ENCODE measurements at places on chromosomes 6 and 20.
A peak's percentile ranks its signal among the peaks of the same experiment; 100 is the strongest.

DNA sequence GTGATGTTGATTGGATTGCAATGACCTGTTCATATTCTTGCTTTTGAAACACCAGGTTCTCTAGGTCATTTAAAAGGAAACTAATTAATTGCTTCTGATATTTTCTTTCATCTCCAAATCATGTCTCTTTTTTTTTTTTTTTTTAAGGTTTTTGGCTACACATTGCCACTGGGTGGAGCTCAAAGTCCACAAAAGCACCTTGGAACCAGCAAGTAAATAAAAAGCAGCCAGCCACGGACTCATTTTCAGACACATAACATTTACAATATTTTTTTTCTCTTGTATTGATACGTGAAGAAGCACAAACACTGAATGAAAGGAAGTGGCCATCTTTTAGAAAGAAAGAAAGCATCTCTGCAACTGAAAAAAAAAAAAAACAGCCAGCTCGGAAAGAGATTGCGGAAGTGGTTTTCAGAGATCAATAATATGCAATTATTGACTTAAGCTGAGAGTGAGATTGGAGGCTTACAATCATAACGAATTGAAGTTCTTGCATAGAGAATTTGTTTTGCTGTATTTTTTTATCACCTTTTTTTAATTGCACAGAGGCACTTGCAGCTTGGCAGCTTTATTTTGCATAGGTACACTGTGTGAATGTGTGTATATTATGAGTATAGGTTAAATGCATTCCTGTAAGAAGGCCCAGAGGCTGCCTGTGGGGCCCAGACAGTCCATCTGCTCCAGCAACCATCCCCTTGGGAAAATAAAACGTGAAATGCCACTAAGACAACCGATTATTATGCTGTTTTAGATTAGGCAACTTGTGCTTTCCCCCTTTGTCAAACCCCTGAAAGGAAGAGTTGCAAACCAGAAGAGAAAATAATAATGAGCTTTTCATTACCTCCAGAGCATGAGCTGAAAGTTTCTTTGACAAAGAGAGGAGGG, 28.2 kb downstream of the CGA start:
- DNase-seq = peak; percentile 60

GRCh38 chr20:56801971-56802755, 173.1 kb downstream of the TFAP2C start:
- DNase-seq = no peak

DNA sequence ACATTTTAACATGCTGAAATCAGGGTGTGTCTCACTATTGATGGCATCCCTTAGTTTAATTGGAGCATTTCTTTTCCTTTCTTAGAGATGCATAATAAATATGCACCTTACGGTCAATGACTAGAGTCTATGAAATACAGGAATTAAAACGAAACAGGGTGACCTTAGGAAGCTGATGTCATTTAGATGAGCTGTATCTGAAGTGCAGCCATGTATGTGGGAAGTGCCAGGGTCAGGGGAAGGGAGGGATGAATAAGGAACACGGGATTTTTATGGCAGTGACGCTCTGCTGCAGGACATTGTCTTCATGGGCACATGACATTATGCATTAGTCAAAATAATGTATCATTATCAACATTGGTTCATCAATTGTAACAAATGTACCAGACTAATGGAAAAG, 84.0 kb downstream of the AGPAT4 start:
- DNase-seq = no peak

DNA sequence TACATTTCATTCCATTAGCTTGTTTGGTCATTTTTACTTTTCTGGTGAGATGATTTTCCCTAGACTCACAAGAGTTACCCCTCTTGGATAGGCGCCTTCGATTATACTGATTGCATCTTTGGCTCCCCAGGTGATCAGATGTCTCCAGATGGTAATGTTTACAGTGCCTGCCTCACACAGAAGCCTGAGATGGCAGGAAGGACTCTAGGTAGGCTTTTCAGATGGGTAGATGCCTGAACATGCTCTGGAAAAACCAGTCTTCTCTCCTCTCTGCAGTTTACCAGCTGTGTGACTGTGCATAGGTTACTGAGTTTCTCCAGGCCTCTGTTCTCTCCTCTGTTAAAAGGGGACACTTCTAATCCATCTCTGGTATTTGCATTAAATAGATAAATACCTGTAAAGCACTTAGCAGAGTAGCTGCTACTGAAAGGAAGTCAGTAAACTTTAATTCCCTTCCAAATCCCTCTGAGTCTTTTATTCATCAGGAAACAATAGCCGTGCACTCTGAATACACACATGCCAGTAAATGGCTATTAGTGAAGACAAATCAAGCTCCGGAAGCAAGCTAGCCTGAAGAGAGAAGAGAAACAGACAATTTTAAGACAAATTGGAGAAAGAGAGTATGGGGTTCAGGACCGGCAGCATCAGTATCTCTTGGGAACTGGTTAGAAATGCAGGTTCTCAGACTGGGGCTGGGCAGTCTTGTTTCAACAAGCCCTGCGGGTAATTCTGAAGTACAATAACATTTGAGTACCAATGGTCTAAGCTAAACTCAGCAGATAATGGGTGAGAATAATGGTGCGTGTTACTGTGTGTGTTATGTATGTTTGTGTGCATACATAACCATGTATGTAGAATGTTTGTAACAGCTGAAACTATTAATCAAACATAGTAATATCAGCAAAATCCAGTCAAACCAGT, 139.4 kb downstream of the UST start:
- no peak for DNase-seq

DNA sequence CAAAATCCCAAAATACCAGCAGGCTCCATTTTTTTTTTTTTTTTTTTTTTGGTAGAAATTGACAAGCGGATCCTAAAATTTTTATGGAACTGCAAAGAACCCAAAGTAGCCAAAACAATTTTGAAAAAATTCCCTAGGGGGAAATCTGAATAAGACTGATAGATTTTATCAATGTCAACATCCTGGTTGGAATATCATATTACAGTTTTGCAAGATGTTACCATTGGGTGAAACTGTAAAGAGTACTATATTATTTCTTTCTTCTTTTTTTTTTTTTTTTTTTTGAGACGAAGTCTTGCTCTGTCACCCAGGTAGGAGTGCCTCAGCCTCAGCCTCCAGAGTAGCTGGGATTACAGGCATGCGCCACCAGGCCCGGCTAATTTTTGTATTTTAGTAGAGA, 29.4 kb upstream of the BEND3 start:
- DNase-seq = no peak

- peak; percentile 17 for DNase-seq
Observed at GRCh38 chr20:58251979-58252591, 23.6 kb upstream of the ANKRD60 start.

DNA sequence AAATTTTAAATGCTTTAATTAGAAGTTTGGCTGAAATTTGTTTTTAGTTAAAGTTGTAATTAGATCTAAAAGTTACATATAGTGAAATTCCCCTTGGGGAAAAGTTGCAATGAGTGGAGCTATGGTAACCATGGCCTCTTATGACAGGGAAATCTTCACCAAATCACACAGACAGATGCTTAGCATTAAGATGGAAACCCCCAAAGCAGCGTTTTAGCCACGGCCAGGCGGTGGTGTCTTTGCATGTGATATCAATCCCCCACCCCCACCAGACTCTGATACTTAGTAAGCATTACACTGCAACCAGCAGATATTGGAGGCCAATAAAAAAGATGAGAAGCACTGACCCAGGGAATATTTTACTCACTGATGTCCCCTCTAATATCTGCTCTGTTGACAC, 75.7 kb downstream of the REPS1 start:
- no peak for DNase-seq

GRCh38 chr6:26452631-26453235, 5.0 kb upstream of the BTN2A1 start:
- DNase-seq = no peak

GRCh38 chr6:44856479-44856878, 469.0 kb downstream of the CDC5L start:
- no peak for DNase-seq

DNA sequence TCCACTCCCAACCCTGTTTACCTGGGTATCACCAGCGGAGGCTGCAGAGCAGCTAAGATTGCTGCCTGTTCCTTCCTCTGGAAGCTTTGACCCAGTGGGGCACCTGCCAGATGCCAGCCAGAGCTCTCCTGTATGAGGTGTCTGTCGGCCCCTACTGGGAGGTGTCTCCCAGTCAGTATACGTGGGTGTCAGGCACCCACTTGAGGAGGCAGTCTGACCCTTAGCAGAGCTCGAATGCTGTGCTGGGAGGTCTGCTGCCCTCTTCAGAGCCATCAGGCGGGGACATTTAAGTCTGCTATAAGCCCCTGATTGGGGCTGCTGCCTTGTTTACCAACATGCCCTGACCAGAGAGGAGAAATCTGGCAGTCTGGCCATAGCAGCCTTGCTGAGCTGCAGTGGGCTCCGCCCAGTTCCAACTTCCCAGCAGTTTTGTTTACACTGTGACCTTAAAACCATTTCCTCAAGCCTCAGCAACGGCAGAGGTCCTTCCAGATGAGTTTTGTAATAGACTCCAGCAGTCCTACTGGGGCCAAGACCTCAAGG, 2.8 kb downstream of the RAET1E start:
- DNase-seq = no peak

DNA sequence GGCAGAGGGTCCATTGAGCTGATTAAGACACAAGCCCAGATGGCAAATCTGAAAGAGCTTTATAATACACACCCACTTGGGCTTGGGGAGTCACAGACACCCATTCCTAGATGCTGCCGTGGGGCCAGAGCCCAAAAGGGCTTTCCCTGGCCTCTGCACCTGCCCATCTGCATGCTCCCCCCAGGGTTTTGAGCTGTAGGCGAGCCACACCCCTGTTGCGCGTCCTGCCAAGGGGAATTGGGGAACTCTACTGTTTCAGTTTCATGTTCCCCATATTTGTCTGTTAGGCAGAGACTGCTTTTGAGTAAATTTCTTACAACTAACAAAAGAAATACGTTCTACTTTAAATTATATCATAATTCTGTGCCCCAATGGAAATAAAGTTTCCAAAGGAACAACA, 52.9 kb upstream of the FNDC1 start:
- no peak for DNase-seq

DNA sequence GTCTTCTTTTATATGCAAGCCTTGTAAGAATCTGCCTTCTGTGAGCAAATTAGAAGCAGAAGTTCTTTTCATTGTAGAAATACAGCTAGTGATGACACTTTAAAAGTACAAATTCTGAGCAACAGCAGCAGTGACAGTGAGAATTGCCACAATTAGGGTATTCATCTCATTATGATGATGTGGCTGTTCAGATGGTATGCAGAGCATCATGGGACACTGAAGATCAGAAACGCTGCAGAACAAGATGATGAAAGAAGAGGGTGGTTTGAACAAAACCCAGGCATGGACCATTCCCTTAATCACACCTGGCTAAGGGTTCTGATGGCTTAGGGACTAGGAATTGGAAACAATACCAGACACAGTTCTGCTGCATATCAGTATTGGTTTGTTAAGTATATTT, 312.7 kb upstream of the TBX18 start:
- DNase-seq = no peak

DNA sequence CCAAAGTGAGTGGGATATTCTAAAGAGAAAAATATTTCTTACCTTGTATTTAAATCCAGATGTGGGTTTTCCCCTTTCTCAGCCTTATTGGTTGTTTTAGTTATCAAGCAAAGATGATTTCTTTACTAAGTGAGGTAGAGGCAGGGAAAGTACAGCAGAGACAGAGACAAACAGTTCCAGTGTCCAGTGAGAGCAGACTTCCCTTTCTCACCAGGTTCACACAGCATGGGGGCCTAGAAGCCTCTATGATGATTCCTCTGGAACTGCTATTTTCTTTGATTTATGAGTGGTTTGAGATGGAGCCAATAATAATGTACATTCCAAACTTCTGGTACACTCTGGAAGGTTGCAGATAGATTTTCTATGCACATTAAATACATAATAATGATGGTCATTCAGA, 234.0 kb upstream of the MARCKS start:
- DNase-seq = no peak

GRCh38 chr20:47740862-47741184, 44.5 kb downstream of the SULF2 start:
- DNase-seq = no peak

DNA sequence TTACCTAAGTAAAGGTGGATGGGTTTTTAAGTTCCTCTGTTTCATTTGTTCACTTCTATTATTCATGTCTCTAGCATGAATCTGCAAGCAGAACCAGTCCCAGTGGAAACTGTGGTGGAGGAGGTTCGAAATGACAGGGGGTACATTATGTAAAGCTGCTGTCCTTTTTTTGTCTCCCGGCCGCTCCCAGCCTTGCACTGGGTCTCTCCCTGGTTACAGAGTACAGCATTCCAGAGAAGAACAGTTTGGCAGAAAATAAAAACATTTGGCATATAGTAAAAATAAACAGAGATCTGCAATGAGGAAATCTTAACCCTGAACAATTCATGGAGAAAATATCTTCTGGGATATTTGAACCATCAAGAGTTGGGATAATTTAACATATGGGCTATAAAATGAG, 34.6 kb upstream of the TAGAP start:
- DNase-seq = no peak

DNA sequence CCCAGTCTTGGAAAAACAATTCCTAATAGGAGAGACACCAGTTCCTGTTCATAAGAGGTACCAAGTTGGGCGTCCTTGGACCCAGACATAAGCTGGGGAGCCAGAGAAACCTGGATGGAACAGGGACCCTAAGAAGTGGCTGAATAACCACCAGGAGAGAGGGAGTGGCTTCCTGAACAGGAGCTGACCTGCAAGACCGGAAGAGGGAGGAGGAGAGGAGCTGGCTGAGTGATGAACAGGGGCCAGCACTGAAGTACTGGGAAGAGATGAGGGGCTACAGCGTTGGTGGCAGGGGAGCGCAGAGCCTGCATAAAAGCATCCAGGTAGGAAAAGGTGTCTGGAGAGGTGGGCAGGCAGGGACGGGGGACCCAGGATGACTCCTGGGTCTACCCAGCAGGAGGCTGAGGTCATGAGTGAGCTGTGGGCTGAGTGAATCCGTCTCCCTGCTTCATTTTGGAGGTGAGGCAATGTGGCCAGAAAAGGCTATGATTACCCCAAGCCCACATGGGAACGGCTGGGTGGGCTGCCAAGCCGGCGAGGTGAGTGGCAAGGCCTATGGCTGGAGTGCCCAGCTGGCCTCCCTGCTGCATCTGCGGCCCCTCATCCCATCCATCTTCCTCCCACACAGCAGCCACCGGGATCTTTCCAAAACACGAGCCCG, 34.4 kb upstream of the ZFAND3 start:
- DNase-seq = no peak

Data from NCI-H2029 (cell line).